ENCODE measurements at places on chromosomes 12 and 14. TPM values are rescaled to one million over a fixed set of nuclear protein-coding genes. Genes with fewer than 3 reads are reported as not detected.
A peak's percentile ranks its signal among the peaks of the same experiment; 100 is the strongest.

GRCh38 chr14:29016050-29016900 is 249.7 kb downstream of the FOXG1 start:
- peak; percentile 45 for DNase-seq

GRCh38 chr12:112122823-112123690 is 2.3 kb upstream of the TRAFD1 start:
- DNase-seq = no peak

GRCh38 chr14:73943083-73943482 is 6.8 kb downstream of the FAM161B start:
- no peak for DNase-seq

CLEC4C gene
- total RNA-seq = not detected

- no peak for DNase-seq
These were observed 71.9 kb downstream of the SLC25A47 start for GRCh38 chr14:100394886-100395672.

- no peak for DNase-seq
These were observed 26.4 kb downstream of the C12orf71 start for GRCh38 chr12:27055966-27056365.

NEUROD4 gene
- total RNA-seq = not detected

DNA sequence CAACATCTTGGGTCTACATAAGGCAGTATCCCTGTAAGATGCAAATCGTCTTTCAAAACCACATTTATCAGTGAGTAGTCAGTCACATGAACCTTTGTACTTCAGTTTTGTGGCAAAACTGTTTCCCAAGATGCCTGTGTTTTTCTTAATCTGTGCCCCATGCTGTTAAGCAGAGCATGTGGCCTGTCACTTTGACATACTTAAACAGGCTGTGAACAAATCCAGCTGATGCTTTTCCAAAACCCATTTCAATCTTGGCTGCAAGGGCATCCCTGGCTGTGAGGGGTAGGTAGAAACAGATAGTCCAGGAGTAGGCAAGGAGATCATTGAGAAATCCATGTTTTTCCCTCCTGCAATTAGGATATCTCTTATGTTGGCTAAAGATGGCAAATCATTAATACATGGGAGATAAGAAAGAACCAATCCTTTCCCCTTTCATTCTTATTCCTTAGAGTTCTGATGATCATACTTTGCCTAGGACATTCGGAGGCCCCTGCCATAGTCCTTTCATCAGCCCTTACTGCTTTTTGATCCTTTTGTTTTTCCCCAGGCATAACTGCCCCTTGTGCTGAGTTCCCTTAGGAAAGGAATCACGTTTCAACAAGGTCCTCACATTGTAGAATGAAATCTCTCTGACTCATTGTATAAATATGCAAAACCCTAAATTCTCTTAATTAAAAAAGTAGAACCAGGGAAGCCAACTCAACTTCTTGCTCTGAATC is 121.1 kb upstream of the EEA1 start:
- no peak for DNase-seq

DNA sequence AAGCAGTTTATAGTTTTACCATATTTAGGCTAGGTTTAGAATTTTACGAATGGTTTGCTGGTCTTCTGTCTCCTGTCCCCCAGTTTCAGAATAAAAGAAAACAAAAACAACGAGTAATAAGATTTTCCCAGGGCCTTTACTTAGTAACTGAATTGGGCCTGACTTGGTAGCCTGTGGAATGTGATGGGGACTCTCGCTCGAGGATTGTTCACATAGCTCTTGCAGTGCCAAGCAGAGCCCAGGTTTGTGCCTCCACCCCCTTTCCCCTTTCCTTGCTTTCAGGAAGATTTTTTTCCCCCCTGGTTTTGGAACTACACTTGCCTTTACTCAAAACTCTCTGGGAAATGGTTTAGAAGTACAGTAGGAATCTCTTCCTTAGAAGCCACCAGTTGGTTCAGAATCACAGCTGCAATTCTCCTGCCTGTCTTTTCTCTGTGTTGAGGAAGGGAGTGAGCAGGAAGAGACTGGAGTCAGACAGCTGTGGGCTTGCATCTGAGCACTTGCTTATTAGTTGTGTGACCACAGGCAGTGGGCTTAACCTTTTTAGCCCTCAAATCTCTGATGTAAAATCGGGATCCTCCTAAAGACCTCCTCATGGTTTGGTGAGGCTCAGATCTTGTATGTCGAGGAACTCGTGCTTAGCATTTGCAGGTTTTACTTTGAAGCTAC is 501.2 kb downstream of the PCNX1 start:
- no peak for DNase-seq

PCED1B gene
- total RNA-seq = 117 TPM

CISTR gene
- total RNA-seq = not detected

DNA sequence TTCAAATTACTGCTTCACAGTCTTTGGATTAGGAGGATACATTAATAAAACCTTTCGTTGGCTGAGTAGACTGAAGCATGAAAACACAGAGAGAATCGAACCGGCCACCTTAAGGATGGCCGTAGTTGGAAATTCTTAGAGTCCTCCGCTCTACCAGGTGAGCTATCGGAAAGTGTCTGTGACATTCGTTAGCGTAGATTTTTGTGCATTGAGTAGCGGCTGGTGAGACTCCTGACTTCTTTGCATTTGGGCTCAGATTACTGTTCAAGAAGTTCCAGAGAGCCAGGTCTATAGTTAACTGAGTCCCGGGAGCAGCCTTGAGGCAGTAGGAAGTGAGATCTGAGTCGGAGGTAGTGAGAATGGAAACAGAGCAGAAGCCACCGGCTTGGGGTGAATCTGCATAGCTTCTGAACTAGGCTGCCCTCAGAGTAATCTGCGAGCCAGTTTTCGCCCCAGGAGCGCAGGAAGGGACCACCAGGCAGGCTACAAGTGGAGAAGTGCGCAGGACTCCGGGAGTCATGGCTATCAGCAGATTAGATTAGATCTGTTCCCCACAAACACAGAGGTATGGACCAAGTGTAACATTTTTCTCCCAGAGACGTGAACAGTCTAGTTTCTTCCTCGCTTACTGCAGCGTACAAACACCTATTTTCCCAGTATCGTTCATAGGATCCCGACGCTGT is 11.0 kb downstream of the OR6S1 start:
- peak; percentile 66 for DNase-seq

PARP2 gene
- 46.5 TPM for total RNA-seq

- no peak for DNase-seq
These were observed 188.4 kb downstream of the GPHN start for GRCh38 chr14:66696326-66696725.

GRCh38 chr12:122402264-122402663 is 20.2 kb downstream of the CLIP1 start:
- DNase-seq = no peak

DNA sequence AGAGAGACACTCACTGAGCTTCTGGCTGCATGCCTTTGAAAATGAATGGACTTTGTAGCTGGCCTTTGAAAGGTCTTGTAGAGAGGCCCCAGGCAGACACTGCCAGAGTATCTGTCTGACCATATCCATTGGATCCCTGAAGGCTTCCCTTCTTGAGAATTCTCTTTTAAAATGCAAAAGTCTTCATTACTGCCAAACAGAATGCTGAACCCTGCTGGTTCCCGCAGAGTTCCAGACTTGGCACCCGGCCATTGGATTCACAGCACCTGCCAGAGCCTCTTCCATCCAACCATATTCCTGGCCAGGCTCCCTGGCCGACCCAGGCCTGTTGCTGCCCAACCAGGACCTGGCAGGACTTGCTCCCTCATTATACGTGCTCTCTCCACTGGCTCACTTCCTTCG is 182.5 kb downstream of the GXYLT1 start:
- DNase-seq = no peak

METTL1 gene
- total RNA-seq = 29.6 TPM

TAS2R42 gene
- total RNA-seq = not detected

GRCh38 chr12:6551496-6552139 is 4.2 kb downstream of the IFFO1 start:
- DNase-seq = no peak

- DNase-seq = no peak
These were observed 250.0 kb upstream of the PLEKHG7 start for GRCh38 chr12:92452763-92453162.

HOXC11 gene
- total RNA-seq = not detected

FOXA1 gene
- not detected for total RNA-seq

FLVCR2 gene
- 4.4 TPM for total RNA-seq

RCOR1 gene
- total RNA-seq = 16.1 TPM

- DNase-seq = no peak
These were observed 146.3 kb upstream of the RMST start for GRCh38 chr12:97316321-97316720.

All from activated CD8-positive, alpha-beta T cell treated with anti-CD3 and anti-CD28 coated beads for 36 hours (primary cell).